NCI-H774 (cell line): ENCODE measurements at places on chromosomes 1 and 21.
A peak's percentile ranks its signal among the peaks of the same experiment; 100 is the strongest.

DNA sequence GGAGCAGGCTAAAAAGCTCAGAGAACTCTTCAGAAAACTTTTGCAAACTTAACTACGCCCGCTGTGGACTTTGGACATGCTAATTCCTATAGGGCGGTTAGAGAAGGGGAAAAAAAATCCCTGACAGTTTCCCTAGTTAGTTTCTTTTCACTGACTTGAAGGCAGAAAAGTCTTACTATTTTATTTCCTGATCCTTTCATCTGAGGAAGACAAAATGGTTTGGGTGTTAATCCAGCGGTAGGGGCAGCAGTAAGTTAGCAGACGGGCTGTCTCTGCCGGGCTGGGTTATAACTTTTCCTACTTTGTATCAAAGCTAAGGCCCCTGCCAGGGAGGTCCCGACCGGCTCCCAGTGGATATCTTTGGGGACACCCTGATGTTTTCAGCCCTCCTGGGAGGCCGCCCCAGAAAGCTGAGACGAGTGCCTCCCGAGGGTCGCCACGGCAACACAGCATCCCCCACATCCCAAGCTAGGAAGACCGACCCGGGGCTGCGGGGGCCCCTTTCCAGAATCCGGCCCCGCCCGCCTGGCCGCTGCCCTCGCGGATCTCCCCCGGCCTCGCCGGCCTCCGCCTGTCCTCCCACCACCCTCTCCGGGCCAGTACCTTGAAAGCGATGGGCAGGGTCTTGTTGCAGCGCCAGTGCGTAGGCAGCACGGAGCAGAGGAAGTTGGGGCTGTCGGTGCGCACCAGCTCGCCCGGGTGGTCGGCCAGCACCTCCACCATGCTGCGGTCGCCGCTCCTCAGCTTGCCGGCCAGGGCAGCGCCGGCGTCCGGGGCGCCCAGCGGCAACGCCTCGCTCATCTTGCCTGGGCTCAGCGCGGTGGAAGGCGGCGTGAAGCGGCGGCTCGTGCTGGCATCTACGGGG is 162.6 kb downstream of the RUNX1 start:
- no peak for DNase-seq

DNA sequence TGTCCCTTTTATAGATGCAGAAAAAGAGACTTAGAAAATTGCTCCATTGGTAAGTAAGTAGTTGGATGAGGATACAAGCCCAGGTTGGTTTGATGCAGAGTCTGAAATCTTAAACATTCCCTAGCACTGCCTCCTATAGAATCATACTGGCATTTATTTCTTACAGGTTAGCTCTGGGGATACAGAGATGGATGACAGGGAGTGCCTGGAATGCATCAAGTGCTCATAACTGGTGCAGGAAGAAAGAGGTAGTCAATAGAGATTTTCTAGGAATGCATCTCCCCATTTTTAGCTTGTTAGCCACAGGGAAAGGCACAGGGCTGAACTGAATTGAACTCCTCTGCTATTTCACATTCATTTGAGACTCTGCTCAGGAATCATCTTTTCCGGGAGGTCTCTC is 269.0 kb upstream of the USP24 start:
- DNase-seq, result no peak

- no peak for DNase-seq
Observed at GRCh38 chr1:15426492-15427279, 11.6 kb upstream of the CTRC start.

DNA sequence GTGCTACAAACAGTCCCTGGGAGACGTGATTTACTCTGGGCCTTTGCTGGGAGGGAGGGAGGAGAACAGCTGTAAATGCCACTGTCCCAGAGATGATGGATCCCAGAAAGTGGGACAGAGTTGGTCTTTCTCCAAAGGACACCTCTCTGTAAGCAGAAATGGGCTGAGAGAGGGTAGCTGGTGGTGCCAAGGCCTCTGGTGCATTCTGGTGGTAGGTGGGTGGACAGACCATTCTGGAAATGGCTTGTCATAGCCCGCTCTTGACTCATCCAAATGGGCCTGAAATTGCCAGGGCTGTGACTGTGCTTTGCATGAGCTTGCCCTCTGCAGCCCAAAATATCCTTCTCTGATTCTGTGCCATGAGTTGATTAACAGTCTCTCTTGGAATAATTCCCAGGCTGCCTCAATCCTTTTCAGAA is 36.1 kb downstream of the CCDC185 start:
- no peak for DNase-seq

- peak; percentile 6 for DNase-seq
Observed at GRCh38 chr21:44742418-44743153, 31.2 kb upstream of the TSPEAR start.

DNA sequence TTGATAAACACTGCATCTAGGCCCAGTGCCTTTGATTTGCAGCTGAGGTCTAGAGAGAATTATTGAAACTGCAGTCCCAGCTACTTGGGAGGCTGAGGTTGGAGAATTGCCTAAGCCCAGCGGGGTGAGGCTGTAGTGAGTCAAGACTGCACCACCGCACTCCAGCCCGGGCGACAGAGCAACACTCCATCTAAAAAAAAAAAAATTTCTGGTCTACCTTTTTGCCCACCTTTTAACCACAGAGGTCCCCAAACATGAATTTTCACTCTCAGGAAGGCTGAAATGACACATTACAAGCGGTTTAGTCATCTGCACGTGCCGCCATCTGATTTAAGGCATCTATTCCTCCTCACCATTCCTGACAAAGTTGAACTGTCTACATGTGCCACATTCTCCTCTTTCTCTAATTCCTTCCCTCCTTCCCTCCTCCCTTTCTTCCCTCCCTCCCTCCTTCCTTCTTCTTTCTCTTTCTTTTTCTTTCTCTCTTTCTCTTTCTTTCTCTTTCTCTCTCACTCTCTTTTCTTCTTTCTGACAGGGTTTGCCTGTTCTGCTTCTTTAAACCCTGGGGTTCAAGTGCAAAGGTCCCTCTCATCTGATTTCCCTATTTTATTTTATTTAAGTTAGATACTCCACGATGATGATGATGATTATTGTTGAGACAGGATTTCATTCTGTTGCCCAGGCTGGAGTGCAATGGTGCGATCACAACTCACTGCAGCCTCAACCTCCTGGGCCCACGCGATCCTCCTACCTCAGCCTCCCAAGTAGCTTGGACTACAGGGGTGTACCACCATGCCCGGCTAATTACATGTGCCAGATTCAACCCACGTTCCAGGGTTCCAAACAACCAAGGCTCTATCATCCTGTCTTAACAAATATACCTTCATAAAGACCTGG is 3.0 kb upstream of the SOD1 start:
- DNase-seq, result no peak

GRCh38 chr1:198320759-198321158 is 164.0 kb downstream of the NEK7 start:
- DNase-seq, result no peak
